ENCODE measurements at places on chromosomes 11 and 22.

DNA sequence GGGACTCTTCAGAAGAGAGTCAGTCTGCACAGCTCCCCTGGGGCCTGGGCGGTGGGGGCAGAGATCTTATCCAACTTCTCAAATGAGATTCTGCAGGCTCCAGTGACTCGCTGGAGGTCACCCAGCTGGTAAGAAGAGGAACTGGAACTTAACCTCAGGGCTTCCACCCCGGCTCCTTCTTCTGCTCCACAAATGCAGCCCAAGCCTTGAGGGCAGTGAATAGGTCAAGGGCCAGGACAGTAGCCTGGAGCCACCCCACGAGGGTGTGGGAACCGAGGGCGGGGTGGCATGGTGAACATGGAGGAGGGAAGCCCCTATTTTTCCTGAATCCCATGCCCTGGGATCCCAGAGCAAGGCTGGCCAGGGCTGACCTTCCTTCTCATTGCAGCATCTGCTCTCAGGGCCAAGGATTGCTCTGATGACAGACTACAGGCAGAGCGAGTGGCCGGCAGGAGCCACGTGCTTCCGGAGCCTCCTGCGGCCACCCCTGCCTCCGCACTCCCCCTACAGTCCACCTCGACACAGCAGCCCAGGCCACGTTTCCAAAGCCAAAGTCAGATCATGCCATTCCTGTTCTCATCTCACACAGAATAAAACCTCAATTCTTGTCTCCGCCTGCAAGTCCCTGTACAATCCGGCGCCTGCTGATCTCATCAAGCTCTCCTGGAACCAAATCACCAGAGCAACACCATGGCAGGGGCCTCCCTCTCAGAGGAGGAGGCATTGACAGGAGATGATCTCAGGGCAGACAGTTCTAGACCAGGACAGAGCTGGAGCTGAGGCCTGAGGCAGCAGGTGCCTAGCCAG is 21.1 kb upstream of the UPK3A start:
- peak; percentile 65 for DNase-seq

DNA sequence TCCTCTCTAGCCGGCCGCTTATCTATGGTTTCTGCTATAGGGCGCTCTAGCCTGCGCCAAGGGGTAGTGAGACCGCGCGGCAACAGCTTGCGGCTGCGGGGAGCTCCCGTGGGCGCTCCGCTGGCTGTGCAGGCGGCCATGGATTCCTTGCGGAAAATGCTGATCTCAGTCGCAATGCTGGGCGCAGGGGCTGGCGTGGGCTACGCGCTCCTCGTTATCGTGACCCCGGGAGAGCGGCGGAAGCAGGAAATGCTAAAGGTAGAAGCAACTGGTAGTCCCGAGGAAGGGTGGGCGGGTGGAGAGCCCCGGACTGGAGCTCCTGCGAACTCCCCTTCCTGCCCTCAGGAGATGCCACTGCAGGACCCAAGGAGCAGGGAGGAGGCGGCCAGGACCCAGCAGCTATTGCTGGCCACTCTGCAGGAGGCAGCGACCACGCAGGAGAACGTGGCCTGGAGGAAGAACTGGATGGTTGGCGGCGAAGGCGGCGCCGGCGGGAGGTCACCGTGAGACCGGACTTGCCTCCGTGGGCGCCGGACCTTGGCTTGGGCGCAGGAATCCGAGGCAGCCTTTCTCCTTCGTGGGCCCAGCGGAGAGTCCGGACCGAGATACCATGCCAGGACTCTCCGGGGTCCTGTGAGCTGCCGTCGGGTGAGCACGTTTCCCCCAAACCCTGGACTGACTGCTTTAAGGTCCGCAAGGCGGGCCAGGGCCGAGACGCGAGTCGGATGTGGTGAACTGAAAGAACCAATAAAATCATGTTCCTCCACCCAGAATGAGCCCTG is at the start of the genes LBHD1 and UQCC3:
LBHD1 (minus strand) TSS at position 660 of the 782 bp plus-strand sequence. CDS start 2,236 bp downstream, outside the sequence.
UQCC3 (plus strand) TSS at position 66 of the 782 bp plus-strand sequence; CDS start at position 139, 73 bp downstream.
- DNase-seq, result peak; percentile 84

GRCh38 chr11:120208777-120209176 is 2.1 kb upstream of the OAF start:
- DNase-seq, result peak; percentile 89

DNA sequence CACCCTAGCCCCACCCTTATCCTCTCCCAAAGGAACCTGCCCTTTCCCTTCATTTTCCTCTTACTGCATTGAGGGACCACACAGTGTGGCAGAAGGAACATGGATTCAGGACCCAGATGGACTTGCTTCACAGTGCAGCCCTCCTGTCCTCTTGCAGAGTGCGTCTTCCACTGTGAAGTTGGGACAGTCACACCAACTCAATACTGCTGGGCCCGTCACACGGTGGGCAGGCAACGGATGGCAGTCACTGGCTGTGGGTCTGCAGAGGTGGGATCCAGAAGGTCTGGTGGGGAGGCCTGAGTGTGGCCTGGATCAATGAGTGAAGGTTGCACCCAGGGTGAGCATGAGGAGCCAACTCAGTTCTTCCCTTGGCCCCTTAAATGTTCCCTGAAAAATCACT is 129.9 kb upstream of the B3GAT1 start:
- DNase-seq, result no peak

- DNase-seq, result no peak
Observed at GRCh38 chr11:21630934-21631478, 561.9 kb upstream of the ANO5 start.

GRCh38 chr11:110345743-110346142 is 49.3 kb upstream of the RDX start:
- DNase-seq, result no peak

DNA sequence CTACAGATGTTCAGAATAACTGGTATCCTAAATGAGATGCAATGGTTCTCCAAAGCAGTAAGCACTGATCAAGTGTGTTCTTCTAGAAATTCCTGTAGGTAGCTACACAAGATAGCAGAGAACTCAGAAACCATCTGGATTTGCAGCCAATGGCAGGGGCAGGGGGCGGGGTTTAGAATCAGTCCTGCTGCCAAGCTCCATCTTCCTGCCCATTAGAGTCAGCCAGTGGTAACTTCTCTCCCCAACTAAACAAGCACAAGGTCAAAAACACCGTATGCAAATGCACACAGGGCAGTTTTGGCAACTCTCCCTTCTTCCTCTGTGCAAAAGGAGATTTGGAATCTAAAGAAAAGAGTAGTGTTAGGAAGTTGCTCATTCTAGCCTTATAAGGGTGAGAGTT is 237.5 kb upstream of the CCDC90B start:
- DNase-seq, result no peak

GRCh38 chr22:38984224-38984623 is 2.1 kb downstream of the APOBEC3B start:
- DNase-seq, result no peak

- DNase-seq, result no peak
Observed at GRCh38 chr11:9878936-9879335, 215.1 kb downstream of the SWAP70 start.

DNA sequence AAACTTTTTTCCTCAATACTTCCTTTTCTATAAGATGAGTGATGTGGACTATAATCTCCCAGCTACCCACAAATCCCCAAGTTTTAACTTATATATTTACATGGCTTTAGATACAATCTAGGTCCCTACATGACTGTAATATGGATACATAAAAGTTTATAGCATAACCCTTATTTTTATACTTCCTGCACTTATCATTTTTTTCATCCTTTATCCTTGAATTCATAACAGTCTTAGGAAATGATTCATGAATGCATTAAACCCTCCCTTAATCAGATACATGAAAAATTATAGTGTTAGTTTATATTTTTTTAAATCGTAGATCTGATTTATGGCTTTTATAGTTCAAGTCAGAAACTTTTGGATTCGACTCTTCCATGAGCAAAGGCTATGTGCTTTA is 195.8 kb downstream of the MAML2 start:
- DNase-seq, result no peak

GRCh38 chr22:46998331-46998730 is 235.9 kb downstream of the TBC1D22A start:
- no peak for DNase-seq

DNA sequence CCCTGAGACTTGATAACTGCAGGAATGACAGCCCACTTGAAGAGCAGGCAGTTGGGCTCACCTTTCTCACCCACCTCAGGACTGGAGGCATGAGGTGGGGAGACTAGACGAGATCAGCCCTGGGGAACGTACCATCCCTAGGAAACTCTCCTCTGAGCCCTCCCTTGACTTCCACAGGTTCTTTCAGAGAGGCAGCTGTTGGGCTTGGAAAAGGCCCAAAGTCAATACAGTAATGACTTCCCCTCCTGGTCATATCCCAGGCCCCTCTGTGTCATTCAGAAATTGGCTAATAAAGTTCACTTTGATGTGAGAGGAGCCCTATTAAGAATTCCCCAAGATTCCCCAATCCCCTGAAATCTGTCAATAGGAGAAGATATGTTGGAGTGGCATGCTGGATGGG is 5.8 kb upstream of the NECTIN1 start:
- no peak for DNase-seq

DNA sequence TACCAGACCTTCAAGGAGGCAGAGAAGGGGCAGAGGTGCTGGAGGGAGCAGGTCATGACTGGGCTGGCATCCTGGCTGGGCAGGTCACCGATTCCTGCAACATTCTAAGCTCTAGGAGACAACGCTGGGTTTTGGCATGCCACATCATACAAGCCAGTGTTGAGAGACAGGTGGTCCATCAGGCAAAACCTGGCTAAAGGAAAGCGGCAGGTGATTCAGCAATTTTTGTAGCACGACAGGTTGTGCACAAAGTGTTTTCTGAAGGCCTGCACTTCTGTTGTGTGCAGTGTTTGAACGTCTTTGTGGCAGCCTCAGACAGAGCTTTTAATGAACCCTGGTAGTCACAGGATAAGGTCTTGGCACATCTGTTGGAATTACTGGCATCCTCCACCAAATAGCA is 69.9 kb upstream of the BID start:
- DNase-seq, result no peak

- DNase-seq, result no peak
Observed at GRCh38 chr11:110303414-110303826, 7.0 kb upstream of the RDX start.

DNA sequence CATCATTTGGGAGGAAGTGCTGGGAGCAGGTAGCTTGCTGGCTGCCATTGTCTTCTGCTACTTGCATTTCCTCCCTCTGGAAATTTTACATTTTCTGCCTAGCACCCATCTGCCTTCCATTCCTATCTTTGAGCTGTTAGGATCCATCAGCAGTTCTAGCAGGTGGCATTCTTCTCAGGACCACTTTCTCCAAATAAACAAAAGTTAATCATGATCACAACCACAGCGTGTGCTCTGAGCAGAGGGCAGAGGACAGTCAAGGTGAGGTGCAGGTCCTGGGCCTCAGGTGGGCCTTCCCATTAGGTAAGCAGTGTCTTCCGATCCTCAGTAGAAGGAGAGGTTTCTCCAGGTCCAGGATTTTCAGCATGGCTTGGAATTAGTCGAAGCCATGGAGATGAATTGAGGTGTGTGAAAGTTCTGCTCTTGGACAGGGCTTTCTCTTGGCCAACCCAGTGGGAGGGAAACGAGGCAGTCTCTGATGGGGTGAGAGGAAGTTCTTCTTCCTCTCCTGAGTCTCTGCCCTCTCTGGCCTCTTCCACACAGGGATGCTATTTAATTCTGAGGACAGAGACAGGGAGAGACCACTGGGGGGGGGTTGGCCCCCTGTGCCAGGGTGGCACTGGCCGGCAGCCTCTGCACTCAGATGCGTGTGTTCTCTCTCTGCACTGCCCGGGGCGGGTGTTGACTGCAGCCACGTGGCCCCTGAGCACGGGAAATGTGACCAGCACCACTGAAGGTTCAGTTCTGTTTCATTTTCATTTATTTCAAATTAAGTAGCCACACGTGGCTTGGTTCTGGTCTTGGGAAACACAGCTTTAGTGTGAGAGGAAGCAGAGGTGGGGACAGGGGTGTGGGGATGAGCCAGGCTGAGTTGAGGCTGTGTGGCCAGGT is 170.8 kb downstream of the TBC1D22A start:
- no peak for DNase-seq

DNA sequence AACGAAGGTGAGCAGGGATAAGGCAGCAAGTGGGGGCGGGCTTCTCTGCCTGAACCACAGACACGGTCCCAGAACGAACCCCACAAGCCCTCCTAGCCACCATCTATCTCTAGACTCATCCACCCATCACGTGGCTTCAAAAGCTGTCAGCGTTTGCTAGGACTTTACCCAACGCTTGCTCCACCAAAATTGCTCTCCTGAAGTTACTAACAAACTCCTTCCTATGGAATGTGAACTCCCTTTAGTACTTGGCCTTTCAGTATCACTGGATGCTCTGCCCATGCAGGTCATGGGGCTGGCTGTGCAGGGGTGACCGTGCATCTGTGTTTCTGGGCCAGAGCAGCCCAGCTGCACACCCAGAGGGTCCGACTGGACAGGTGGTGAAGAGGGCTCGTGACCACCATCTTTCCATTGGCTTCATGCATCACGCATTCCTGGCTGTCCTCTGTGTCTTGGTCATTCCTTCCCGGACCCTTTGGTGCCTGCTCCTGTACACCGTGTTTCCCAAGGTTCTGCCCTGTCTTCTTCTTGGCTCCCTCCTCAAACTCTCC is 85.1 kb downstream of the MYO7A start:
- DNase-seq, result no peak

DNA sequence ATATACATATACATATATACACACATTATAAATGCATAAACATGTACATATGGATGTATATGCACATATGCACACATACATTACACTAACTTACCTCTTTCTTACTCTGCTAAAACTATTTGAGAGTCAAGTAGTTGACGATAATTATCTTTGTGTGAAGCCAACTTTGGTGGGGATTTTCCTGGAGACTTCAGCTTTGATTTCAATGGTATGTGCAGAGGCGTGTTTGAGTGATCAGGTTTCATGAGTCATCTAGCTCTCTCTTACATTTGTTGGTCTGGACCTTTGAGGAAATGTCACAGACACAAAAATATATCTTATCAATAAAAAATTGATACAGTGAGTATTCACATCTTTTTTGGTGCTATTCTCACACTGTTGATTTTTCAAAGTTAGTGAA is 769.1 kb upstream of the LUZP2 start:
- DNase-seq, result peak; percentile 78

GRCh38 chr22:47694536-47695130 is 932.2 kb downstream of the TBC1D22A start:
- DNase-seq, result no peak

- DNase-seq, result no peak
Observed at GRCh38 chr11:134468081-134468668, 56.1 kb upstream of the B3GAT1 start.

GRCh38 chr11:125084057-125084416 is 20.9 kb downstream of the SLC37A2 start:
- no peak for DNase-seq

GRCh38 chr11:72144807-72145565 is 9.5 kb downstream of the FOLR3 start:
- peak; percentile 81 for DNase-seq

DNA sequence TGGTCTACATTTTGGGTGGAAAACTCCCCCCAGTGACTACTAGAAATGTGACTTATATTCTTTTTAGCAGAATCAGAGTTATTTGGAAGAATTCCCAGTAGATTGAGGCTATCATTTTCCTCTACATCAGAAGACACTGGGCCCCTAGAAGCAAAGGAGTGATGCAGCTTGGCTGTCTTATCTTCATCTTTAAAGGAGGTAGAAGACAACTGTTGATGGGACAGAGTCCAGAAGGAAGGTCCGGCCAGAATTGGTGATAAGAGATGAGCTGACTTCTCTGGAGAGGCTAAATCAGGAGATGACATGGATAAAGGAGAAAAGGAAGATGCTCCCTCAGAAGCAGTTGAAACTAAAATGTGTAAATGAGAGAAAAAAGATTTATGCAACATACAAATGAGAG is 149.6 kb downstream of the ENTHD1 start:
- no peak for DNase-seq

All from M059J (cell line).